ENCODE measurements at places on chromosomes 5 and 9. TPM values are rescaled to one million over a fixed set of nuclear protein-coding genes. Genes with fewer than 3 reads are reported as not detected.
A peak's percentile ranks its signal among the peaks of the same experiment; 100 is the strongest.

GRCh38 chr9:6024035-6024554, 8.7 kb upstream of the RANBP6 start:
- peaks cover 3% of the 10 kb centered on the region for H3K4me1 ChIP-seq
- no peaks in the 10 kb centered on the region for H3K36me3 ChIP-seq
- DNase-seq, result peak; percentile 66
- no peak overlapping the region for H3K4me3 ChIP-seq

DNA sequence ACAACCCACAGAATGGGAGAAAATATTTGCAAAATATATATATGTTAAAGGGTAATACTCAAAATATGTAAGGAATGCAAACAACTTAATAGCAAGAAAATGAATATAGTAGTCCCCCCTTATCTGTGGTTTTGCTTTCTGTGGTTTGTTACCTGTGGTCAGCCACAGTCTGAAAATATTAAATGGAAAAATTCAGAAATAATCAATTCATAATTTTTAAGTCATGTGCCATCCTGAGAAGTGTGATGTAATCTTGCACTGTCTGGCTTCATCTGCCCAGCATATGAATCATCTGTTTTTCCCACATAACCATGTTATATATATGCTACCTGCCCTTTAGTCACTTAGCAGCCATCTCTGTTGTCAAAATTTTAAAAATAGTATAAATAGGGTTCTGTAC, 11.7 kb downstream of the CER1 start:
- H3K27ac ChIP-seq, result no peak overlapping the region
- peaks cover 3% of the 10 kb centered on the region for H3K27me3 ChIP-seq
- DNase-seq, result no peak

Gene FRMD3
- 1.2 TPM for total RNA-seq

Gene SSNA1
- 53.5 TPM for total RNA-seq

DNA sequence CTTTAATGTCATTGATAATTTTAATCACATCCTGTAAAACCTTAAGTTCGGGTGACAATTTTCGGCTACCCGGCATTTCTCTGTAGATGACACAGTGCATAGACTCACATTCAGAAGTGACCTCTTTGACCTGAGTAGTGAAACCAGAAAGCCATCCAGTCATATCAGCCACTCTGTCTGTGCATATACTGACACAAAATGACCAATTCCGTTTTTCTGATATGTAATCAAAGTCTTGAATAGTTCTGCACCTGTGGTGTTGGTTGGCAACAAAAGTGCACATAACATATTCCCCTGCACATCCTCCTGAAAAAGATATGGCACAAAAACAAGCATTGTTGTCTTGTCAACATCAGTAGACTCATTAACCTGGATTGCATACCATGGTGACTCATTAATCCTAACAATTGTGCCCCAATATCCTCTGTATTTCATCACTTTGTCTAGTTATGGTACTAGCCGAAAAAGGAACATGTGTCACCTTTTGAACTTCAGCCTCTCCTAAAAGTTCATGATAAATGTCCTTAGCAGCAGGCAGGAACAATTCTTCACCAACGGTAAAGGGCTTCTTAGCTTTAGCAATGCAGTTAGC, 4.6 kb upstream of the HNRNPA0 start:
- no peak overlapping the region for H3K27ac ChIP-seq
- H3K4me1 ChIP-seq, result peaks cover 6% of the 10 kb centered on the region
- H3K36me3 ChIP-seq, result no peaks in the 10 kb centered on the region
- H3K27me3 ChIP-seq, result no peaks in the 10 kb centered on the region
- no peak for DNase-seq

Gene ARL14EPL
- total RNA-seq, result not detected

DNA sequence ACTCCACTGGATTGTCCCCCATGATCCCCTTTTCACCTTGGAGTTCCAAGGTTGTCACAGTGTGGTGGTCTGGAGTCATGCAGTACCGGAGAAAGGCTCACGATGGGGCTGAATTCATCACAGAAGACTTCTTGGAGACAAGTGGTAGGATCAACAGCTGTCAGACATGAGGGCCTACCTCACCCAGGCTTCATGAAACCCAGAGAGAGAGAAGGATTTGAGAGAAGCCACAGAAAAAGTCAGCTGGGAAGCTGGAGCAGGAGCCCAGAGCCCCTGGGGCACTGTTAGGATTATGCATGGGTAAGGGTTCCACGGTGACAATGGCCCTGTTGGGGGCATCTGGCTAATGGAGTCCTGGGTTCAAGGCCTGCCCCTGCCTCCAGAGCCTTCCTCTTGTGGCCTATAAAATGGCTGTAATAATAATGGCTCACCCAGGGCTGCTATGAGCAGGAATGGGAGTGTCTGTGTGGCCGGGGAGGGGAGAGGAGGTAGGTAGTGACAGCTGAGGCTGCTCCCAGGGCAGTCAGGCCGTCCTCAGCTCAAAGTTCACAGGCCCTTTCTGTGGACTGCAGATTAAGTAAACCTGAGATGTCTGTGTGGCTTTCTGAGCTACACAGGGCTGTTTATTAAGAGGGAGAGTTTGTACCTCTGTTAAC, 910 bp downstream of the TRIM14 start:
- H3K36me3 ChIP-seq, result peaks cover 5% of the 10 kb centered on the region
- peak overlapping the region; percentile 81 for H3K27ac ChIP-seq
- peak overlapping the region; percentile 48 for H3K4me3 ChIP-seq
- H3K27me3 ChIP-seq, result no peaks in the 10 kb centered on the region
- peaks cover 30% of the 10 kb centered on the region for H3K4me1 ChIP-seq
- peak; percentile 83 for DNase-seq

Gene IL13
- not detected for total RNA-seq

Gene C9orf40
- total RNA-seq, result 3.9 TPM

GRCh38 chr5:127229185-127229889, 61.3 kb upstream of the MEGF10 start:
- H3K27ac ChIP-seq, result peak overlapping the region; percentile 50
- H3K4me3 ChIP-seq, result peak overlapping the region; percentile 57
- H3K27me3 ChIP-seq, result no peaks in the 10 kb centered on the region
- no peaks in the 10 kb centered on the region for H3K36me3 ChIP-seq
- peak; percentile 69 for DNase-seq
- peaks cover 13% of the 10 kb centered on the region for H3K4me1 ChIP-seq

DNA sequence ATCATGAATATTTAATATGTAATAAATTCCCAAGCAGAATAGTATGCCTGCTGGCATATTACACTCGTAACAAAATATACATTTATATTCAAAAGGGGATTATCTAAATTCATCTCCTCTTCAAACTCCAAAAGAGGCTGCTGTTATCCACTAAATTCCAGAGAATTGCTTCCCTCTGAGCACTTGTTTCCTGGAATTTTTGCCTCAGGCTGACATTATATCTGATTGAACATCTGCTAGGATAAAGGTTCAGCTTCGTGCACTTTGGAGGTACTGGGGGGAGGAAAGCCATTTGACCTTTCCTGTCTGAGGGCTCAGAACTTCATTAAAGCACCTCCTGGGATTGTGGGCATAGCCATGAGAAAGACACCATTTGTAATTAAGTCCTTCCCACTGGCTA, 4.3 kb upstream of the HAPLN1 start:
- no peak overlapping the region for H3K4me3 ChIP-seq
- H3K27me3 ChIP-seq, result peaks cover 19% of the 10 kb centered on the region
- H3K27ac ChIP-seq, result no peak overlapping the region
- no peaks in the 10 kb centered on the region for H3K4me1 ChIP-seq

Data from natural killer cell (primary cell).